ENCODE measurements at places on chromosomes 7 and 10.

GRCh38 chr7:4273566-4274230, 408.4 kb upstream of the FOXK1 start:
- no peak for DNase-seq

DNA sequence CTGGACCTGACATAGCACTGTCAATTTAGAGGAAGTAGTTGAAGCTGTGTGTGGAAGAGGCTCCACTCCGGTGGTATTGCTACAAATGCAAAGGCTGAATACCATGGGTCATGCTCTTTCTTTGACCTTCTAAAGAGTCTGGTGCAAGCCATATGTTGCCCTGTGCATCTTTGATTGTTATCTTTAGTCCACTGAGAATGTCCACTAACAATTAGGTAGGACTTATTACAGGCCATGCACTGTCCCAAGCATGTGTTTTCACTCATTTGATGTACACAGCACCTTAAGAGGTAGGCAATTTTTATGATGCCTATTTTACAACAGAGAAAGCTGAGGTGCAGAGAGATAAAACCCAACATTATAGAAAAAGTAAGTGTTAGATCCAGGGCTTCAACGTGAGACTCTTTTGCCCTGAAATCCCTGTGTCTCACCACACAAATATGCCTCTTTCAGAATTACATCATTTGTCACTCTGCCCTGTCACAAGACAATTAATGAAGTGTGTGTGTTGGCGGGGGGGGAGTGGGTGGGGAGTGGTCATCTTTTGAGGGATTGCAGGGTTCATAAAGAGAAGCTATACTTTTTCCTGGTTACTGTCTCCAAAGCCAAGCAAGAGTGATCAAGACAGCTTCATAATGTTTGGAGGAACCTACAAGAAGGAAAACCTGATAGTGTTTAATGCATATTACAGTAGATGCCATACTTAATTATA, 637.6 kb upstream of the IGFBP3 start:
- peak; percentile 29 for DNase-seq

GRCh38 chr7:21966271-21966670, 20.6 kb upstream of the CDCA7L start:
- DNase-seq, result no peak

- DNase-seq, result no peak
These were observed 129.3 kb upstream of the BET1 start for GRCh38 chr7:94133460-94133859.

- DNase-seq, result no peak
These were observed 38.3 kb upstream of the TAC1 start for GRCh38 chr7:97693586-97693985.

GRCh38 chr7:119969054-119969453, 303.9 kb upstream of the KCND2 start:
- no peak for DNase-seq

DNA sequence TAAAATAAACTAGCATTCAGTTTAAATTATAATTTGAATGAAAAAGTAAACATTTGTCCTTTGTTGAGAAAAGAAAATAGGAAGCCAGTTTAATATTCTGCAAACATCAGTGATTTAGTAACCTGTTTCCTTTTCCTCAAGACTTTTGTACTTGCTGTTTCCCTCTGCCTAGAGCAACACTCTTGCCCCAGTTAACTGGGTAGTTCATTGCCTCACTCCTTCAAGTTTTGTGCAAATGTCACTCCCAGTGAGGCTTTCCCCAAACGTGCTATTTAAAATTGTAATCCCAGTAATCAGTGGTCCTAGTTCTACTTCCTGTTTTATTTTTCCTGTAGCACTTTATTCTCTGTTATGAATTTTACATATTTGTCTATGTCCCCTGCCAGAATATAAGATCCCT, 23.8 kb downstream of the DLD start:
- no peak for DNase-seq

DNA sequence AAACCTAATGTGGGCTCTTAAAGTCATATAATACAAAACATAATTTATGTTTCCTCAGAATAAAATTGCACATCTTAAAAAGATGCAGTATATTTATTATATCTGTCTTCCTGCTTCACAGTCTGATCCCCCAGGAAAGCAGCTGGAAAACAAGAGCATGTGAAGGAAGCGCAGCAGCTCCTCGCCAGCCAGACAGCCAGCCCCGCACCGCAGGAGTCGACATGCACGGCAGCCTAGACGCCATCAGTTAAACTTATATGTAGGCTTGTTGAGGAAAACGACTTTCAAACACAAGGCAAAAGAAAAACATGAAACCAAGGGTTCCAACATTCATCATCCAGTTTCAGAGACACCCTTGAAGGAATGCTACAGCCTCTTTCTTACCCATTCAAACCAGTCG, 59.0 kb downstream of the PAXIP1 start:
- DNase-seq, result no peak

DNA sequence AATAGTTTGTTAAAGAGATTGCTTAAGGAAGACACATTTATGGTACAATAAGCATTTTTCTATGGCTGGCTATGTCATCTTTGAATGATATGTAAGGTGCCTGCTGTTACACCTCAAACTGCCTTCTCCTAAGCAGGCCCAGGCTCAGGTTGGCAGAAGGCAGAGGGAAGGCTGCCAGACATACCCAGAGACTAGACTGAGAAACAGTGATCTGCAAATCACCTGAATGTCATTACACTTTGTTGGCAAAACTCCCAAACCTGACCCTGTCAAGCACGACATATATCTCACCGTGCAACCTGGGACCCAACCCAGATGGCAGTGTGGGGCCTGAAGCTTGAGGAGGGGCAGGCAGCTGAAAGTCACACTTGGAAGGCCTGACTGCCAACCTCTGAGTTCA, 136.6 kb upstream of the TARP start:
- DNase-seq, result no peak

GRCh38 chr10:64115908-64116643, 594.9 kb downstream of the REEP3 start:
- peak; percentile 47 for DNase-seq

Data from eye (tissue), 1 donor.